ENCODE measurements at places on chromosomes 4 and X.

- no peak for DNase-seq
Measured at GRCh38 chr4:26431461-26432180, 58.7 kb downstream of the CCKAR start.

- DNase-seq: no peak
Measured at GRCh38 chrX:70613295-70613694, 168.7 kb downstream of the DLG3 start.

DNA sequence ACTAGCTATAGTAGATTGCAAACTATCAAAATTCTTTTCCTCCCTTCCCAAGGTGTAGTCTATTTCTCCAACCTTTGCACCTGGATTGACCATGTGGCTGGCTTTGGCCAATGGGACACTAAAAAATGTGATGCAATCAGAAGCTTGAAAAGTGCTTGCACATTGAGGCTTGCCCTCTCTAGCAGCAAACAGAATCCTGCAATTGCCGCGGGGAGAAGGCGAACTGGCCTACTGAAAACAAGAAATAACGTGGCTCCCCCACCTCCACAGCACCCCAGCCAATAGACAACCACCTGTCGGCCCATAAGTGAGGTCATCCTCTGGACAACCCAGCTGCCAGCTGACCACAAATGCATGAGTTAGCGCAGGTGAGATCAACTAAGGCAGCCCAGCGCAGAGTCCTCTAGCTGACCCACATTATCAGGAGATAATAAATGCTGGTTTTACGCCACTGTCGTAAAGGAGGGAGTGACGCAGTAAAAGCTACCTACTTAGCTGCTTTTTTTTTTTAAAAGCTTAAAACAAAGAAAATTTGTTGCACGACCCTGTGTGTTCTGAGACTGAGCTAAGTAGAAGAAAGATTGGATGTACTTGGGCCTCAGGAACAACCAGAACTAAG, 95.2 kb downstream of the GK start:
- no peak for DNase-seq

GRCh38 chrX:95754411-95754810, 930.2 kb upstream of the DIAPH2 start:
- no peak for DNase-seq
